ENCODE measurements at places on chromosomes 1 and 21.

- DNase-seq: no peak
Measured at GRCh38 chr21:33028287-33028670, 2.5 kb downstream of the OLIG2 start.

DNA sequence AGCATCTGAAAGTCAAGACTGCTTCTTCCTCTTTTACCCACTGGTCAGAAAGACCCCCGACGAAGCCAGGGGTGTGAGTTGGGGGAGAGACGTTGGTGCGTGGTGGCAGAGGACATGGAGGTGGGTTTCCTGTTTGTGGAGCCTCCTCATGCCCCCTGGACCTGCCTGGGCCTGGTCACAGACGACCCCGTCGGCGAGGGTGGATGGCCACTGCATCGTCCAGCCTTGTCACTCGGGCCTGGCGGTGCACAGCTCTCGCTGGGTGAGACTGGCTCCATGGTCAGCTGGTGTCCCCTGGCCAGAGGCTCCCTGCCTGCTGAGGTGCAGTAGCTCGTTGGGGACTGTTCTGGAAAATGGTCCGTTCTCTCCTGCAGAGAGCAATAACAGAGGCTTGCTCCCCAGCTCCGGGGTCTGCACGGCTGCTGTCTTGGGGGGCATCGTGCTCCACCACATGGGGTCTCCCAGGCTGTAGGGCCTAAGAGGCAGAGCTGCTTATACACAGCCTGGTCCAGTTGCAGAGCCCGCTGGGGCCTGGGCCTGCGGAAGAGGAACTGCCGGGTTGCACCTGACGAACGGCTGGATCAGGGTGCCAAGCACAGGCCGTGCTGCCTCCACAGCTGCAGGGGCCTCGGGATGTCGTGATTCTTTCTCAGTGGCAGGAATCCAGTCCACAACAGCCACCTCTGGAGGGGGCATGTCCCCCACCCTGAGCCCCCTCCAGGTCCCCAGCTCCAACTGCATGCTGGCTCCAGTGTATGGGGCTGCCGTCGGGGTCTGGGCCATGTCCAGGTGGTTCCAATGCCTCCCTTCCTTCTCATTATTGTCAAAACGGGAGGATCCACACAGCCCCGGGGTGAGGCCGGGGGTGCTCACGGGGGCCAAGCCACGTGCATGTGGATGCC lies 18.0 kb upstream of the ACTRT2 start:
- no peak for DNase-seq

GRCh38 chr1:85358702-85359438 lies 82.4 kb upstream of the BCL10 start:
- DNase-seq: no peak

- DNase-seq: no peak
Measured at GRCh38 chr1:204503122-204503912, 8.7 kb upstream of the PIK3C2B start.

DNA sequence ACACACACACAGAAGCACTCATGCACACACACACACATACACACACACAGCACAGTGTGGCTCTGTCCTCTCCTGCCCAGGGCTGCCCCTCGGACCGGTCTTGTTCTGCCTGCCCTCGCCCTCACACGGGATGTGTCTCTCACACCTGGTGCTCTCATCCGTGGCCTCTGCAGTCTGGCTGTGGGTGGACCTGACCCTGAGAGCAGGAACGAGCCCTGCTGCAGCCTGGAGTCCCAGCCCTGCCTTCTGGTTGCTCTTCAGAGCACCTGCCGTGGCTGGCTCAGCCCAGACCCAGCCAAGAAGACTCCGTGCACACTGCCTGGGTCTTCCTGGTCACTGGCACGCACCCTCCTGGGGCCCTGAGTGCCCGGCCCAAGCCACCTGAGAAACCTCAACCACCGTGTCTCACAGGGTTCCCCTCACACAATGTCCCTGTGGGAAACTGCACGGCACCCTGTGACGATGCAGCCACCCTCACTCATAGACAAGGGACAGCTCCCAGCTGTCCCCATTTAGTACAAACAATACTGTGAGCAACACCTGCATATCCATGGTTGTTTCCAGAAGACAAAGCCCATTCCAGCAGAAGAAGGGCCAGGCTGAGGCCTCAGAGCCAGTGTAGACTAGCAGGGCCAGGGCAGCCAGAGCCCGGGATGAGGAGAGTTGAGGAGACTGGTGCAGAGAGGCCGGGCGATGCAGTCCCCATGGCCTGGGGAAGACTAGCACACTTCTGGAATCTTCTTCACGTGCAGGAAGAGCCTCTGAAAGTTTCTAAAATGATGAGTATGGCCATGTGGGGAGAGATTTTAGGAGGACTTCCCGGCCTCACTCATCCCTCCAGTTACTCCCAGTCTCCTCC lies 234.0 kb downstream of the NPHP4 start:
- DNase-seq: no peak

- no peak for DNase-seq
Measured at GRCh38 chr21:39710866-39711265, 34.1 kb upstream of the IGSF5 start.

- DNase-seq: no peak
Measured at GRCh38 chr1:58814251-58815068, 30.6 kb upstream of the JUN start.

- DNase-seq: no peak
Measured at GRCh38 chr1:71561729-71562128, 480.9 kb upstream of the ZRANB2 start.

DNA sequence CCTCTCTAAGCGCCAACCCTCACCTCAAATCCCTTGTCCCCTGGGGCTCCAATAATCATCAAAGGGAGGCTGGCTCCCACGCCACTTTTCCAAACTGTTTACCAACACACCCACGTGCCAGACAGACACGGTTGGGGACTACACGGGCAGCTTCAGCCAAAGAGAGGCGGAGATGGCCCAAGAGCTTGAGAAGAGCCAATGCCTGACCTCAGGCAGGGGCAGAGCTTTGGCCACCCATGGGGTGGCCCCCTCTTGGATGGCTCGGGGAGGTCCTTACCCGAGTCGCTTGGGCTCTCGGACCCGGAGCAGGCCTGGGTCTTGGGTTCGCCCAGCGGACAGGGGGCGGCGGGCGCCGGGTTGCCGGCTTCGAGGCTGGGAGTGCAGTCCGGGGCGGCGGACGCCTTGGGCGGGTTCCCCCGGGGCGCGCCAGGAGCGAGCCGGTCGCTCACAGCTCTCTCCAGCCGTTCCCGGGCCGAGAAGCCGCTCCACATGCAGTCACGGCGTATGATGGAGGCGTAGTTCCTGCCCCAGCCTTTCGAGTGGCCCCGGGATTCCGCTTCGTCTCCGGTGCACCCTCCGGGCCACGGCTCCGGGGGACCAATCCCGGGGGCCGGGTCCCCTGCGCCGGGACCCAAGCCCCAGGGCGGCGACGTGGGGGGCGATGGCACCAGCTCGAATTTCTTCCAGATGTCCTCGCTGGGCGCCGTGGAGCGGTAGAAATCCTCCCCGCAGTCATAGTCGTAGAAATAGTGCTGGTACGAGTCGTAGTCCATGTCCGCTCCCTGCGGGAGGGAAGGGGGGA lies 854 bp downstream of the MYCL start:
- no peak for DNase-seq

DNA sequence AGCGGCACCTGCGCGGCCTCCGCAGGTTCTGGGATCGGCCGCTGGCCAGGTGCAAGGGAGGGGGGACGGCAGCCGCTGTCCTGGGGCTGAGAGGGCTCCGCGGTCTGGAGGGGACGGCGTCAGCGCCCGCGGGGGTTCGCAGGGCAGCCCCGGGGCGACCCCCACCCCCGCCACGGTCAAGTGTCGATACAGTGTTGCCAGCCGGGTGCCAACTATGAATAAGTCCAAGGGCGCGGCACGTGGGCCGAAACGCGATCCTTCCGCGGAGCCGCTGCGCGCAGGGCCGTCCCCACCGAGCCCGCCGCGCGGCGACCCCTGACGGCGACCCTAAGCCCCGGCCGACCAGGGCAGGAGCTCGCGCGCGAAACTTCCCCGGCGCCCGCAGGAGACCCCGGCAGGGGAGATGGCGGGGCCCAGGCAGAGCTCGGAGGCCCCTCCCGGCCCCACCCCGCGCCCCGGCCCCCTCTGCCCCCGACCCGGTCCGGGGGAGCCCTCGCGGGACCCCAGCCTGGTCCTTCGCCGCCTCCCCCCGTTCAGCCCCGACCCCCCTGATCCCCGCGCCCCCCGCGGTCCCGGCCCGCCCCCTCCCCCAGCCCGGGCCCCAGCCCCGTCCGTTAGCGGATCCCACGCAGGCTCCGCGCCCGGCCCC lies 586 bp upstream of the AGPAT3 start:
- DNase-seq: peak; percentile 25

DNA sequence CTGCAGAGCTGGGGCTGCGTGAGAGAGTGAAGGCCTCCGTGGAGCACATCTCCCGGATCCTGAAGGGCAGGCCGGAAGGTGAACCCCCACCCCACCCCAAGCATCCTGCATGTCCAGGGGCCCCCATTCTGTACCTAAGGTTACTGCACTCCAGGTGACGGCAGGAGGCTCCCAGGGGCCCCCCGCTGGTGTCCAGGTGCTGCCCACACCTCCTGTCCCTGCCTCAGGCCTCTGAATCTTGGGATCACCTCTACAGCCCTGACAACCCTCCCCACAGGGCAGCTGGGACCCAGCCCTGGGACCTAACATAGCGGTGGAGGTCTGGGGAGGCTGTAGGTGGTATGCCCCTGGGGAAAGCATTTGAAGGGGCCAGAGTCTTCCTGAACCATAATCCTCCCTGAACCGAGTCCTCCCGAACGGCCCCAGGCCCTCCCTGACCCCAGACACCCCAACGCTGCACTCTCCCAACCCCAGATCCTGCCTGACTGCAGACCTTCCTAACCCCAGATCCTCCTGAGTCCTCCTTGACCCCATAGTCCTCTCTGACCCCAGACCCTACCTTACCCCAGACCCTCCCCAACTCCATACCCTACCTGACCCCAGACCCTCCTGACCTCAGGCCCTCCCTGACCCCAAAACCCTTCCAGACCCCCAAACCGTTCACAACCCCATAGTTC lies 33.5 kb downstream of the TRIM11 start:
- DNase-seq: no peak

- DNase-seq: no peak
Measured at GRCh38 chr1:23020706-23021405, 1.6 kb downstream of the KDM1A start.

DNA sequence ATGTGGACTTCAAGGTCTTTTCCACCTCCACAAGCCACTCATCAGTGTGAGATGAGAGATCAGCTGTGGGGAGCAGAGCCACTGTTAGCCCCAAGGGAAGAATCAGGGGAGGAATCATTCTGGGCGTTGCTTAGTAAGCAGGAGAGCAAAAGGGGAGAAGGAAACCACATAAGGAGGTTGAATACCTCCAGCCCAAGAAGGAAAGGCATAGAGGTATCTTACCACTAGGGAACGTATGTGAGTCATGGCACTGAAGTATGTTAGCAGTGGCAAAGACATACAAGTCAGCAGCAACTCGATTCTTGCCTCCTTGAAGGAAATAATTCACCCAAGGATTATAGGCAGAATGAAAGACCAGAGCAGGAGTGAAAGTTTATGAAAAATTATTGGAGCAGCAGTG lies 31.6 kb upstream of the SLC5A9 start:
- DNase-seq: no peak

- no peak for DNase-seq
Measured at GRCh38 chr1:170586321-170587252, 54.6 kb downstream of the GORAB start.

DNA sequence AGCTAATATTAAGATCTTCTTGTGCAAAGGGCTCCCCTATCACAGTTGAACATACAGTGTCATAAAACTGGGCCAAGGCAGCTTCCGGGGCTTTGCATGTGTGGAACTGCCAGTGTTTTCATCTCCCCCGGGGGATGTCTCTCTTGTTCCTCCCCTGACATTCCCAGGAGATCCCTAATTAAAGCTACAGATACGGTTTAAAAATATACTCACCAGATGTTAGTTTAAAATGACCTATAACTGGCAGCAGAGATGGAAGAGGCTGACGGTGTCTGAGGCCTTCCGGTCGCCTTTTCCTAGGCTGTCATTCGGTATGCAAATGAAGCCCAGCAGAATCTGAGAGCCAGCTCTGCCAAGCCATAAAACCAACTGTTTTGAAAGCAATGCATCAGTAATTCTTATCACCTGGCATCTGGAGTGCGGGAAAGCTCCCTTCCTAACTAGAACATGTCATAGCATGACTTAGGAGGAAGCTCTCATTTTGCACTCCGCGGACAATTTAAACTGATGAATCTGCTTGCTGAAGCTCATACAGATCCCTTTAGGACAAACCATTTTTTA lies 436.5 kb upstream of the VAMP3 start:
- no peak for DNase-seq

DNA sequence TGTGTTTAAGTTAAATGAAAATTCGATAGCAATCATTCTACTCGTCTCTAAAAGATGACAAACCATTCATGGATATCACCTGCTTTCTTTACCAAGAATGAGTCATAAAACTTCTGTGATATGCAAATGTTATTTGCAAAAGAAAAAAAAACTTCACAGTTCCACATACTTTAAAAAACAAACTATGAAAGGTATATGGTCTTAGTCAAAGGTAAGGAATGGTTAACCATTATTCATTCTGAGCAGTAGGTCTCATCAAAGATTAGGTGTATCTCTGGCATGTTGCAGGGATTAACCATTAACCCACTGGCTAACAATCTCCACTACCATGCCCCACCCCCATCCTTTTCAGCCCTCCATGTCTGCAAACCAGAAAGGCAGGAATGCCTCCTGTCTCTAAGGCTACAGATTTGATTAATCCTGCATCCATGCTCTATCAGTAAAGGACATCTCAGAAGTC lies 44.4 kb downstream of the PTPN14 start:
- DNase-seq: no peak

DNA sequence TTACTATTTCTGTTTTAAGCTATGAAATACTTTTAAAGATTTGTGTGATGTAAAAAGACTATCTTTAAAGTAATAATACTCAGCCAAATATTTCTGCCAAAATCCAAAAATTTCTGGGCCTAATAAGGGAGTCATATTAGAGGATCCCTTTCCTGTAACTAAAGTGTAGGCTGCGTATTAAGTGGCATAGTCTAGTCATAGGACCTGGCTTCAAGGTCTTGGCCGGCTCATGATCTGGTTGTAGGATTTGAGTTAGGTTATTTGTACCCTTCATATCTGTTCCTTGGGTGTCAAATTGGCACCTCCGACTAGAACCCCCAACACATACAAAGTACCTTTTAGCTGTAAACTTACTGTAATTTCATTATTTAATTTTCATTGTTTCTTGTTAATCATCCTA lies 107.8 kb downstream of the DYRK1A start:
- no peak for DNase-seq

- no peak for DNase-seq
Measured at GRCh38 chr1:176450526-176450925, 12.4 kb upstream of the PAPPA2 start.

DNA sequence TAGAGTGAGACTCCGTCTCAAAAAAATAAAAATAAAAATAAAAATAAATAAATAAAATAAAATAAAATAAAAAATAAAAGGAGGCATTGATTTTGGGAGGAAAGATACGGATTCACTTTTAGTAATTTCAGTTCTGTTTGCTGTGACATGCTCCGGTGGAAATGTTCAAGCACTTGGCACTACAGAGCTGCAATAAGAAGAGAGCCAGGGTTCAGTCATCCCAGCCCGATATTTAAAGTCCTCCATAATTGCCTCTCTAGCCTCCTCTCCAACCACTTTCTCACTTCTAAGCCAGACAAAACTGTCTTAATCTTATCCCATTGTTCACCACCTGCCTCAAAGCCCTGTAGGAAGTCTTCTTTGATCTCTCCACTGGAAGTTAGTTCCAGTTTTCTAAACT lies 55.0 kb upstream of the MACF1 start:
- no peak for DNase-seq

GRCh38 chr1:204169858-204170257 lies 3.7 kb upstream of the REN start:
- no peak for DNase-seq

Measured in activated T-helper 9 cell treated with anti-CD3 and anti-CD28 coated beads, Interleukin-2, amount 50 U/mL, for 16 hours (primary cell).